ENCODE measurements at places on chromosomes 16 and 17.

DNA sequence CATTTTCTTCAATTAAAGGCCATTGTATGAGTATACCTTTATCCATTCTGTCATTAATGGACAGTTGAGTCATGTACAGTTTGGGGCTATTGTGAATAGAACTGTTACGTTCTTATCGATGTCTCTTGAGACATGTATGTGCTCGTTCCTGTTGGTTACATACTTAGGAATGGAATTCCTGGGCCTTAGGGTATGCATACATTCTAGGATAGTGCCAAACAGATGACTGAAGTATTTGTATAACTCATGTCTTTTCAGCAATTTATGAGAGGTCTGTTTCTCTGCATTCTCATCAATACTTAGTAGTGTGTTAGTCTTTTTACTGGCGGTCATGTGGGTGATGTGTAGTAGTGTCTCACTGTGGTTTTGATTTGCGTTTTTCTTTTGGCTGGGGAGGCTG is 81.2 kb downstream of the USP22 start:
- peak; percentile 38 for DNase-seq

- no peak for DNase-seq
These were observed at the start of gene PERCC1 for GRCh38 chr16:1430759-1431496. PERCC1 (plus strand) TSS chr16:1431078; CDS start chr16:1432594, 1,516 bp downstream.

- no peak for DNase-seq
These were observed 338.0 kb downstream of the WWOX start for GRCh38 chr16:78437352-78437968.

GRCh38 chr16:30434852-30435251 is 5.0 kb upstream of the DCTPP1 start:
- DNase-seq: no peak

- no peak for DNase-seq
These were observed 8.1 kb downstream of the SCNN1B start for GRCh38 chr16:23310217-23310616.

DNA sequence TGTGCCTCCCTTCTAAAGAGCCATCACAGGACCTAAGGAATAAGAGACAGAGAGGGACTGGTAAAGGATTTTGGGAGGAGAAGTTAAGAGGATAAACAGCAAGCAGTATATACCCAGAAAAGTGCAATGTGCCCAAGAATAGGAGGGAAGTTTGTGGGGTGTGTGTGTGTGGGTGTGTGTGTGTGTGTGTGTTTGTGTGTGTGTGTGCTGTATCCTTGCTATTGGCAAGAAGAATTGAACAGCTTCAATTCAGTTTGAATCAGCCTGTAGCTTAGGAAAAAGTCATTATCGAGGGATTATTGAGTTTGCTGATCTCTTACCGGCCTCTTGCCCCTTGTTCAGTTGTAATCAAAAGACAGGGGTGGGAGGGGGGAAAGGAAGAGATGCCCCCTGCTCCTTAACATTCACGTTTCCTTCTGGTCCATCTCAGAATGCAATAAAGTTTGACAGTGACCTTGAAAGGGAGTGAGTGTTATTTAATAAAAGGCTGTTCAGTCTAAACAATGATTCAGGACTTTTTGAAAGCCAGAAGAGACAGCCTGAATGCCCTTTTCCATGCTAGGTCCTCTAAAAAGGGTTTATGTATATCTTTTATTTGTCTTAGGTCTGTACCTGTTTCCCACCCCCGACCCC is 23.9 kb upstream of the MAPT start:
- DNase-seq: no peak

DNA sequence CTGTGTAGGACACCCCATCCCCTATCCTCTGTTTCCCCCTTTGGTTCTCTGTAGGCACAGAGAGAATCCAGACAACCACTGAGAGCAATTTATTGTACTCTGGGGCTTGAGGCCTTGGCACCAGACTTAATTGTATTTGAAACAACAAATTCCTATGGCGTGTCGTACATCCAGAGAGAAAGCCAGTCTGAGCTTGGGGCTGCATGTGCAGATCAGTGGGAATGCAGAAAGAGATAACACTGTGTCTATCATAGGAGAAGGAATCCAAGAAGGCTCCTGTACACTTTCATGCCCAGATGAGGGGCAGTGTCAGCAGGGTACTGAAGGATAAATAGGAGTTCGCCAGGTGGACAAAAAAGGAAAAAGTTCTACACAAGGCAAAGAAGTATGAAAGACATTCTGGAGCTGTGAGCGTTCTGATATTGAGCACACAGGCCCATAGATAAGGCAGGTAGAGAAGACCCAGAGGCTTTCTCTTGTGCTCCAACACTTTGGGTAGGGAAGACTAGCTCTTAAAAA is 22.0 kb upstream of the IL4R start:
- no peak for DNase-seq

DNA sequence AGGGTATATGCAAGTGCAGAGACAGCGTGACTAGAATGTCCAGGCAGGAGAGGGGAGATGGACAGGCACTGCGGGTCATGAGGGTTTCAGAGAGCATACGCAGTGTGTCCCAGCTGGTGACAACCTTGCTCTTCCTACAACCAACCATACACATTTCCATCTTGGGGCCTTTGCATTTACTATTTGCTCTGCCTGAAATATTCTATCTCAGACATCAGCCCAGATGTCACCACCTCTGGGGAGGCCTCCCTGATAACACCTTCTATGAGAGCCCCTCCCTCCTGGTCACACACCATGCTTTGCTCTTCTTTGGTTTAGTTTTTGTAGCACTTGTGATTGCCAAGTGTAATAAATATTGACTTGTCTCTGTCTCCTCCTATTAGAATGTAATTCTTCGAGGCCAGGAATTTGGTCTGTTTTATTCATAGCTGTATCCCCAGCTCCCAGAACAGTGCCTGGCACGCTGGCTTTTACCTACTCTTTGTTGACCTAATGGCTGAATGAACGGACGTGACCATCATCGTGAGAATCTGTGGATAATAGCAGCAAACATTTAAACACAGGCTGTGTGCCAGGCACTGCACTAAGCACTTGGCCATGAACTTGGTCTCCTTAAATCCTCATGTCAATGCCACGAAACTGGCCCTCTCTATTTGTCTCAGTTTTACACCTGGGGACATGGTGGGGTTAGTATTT is 51.9 kb downstream of the PLCG2 start:
- DNase-seq: no peak

GRCh38 chr16:85428168-85428898 is 184.8 kb upstream of the GSE1 start:
- DNase-seq: no peak

DNA sequence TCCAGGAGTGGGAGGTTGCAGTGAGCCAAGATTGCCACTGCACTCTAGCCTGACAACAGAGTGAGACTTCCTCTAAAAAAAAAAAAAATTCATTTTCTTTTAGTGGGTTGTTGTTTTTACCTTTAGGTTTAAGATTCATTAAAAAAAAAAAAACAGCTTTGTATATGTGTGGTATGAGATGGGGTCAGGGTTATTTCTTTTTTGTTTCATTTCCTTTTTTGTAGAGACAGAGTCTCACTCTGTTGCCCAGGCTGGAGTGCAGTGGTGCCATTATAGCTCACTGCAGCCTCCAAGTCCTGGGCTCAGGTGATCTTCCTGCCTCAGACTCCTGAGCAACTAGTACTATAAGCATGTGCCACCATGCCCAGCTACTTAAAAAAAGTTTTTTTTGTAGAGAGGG is 47.0 kb downstream of the BCAS3 start:
- DNase-seq: no peak

- DNase-seq: no peak
These were observed 120.4 kb downstream of the CBLN1 start for GRCh38 chr16:49161191-49161590.

DNA sequence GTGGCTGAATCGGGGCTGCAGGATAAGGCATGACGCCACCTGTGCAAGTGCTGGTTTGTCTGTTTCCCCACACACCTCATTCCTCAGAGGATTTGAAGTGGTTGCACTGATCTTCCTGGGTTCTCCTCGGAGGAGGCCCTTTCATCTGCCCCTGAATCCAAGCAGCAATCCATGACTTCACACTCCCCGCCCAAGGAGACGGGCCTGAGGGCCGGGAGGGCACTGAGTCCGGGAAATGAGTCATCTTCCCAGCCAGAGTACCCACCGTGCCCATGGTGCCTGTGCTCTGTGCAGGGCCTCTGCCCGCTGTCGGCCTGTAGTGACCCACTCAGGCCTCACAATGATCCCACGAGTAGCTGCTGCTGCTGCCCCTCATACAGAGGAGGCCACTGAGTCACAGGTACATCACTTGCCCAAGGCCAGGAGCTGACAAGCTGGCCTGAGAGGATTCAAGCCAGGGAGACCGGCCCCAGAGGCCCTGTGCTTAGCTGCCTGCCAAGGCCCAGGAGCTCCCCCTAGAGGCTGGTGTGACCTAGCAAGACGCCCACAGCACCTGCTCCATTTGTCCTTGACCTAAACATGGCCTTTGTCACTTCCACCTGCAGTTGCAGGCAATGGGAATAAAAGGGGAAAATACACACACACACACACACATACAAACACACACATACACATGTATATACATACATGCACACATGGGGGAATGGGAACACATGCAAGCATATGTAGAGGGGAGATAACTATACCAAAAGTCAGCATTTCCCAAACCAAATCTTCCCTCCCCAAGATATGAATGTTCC is 240.0 kb downstream of the C16orf95 start:
- peak; percentile 23 for DNase-seq

GRCh38 chr16:69865701-69866100 is 85.4 kb upstream of the CLEC18A start:
- no peak for DNase-seq

GRCh38 chr16:10200637-10201586 is 18.7 kb upstream of the GRIN2A start:
- DNase-seq: no peak

DNA sequence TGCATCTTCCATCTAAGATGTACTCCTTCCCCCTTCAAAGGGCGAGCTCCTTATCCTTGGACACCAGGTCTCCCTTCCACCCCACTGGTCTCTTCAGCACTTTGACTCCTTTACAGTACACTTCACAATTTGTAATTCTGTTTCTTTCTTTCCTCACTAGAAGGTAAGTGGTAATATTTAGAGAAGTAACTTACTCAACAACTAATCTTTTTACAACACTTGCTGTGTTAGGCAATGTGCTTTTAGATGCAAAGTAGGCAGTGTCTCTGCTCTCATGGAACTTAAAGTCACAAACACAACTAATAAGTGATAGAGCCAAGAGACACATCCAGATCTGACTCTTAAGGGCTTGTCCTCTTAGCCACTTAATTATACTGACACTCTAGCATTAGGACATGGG is 6.4 kb downstream of the SIAH1 start:
- no peak for DNase-seq

- DNase-seq: no peak
These were observed 6.5 kb downstream of the GRB7 start for GRCh38 chr17:39744075-39744835.

- no peak for DNase-seq
These were observed 67.9 kb downstream of the CEP95 start for GRCh38 chr17:64574646-64575045.

DNA sequence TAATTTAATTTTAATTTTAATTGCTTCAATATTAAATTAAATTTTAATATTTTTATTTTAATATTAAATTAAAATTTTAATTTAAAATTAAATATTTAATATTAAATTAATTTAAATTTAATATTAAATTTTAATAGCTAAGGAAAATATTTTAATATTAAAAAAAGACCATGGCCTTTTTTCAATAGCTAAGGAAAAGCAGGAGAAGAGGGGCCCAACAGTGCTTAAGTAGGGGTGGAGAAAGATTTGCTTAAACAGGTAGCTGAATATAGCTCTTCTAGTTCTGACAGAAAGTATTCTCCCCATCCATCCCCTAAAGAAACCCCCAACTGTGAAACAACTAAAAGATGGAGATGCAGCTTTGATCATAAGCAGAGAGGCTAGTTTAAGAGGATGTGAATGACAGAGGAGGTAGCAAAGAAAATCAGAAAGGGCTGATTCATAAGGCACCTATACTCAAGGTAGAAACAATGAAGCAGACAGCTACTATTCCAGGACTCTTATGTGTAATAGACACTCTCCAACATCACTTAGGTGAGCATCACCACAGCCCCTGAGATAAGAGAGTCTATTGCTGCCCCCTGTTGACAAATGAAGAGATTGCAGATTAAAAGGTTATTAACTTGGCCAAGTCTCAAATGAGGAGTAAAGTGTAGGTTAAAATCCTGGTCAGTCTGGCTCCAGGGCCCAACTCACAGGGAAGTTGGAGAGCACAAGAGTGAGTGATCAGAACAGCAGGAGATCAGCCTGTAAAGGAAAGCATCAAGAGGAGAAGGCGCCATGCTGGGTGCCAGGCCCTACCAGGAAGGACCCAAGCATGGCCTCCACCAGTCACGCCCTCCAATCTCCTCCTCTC is 7.8 kb upstream of the RNASEK start:
- DNase-seq: peak; percentile 43

- DNase-seq: no peak
These were observed 1.5 kb downstream of the ITGAL start for GRCh38 chr16:30474074-30474452.

DNA sequence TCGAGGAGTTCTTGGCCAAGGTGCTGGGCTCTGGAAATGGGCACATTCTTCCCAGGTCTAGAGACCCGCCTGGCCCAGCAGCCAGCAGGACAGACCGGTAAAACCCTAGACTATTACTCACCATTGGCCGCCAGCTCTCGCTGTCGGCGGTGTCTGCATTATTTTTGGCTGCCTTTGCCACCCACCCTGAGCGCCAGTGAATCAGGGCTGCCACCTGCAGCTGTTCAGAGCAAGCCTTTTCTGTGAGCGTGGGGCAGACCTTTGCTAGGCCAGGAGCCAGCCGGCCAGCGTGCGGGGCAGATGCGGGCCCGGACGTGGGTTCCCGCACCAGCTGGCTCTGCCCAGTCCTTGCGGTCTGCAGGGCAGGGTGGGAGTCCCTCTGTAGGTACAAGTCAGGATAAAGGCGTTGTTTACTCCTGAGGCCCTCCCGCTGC is 15.8 kb upstream of the CLEC18A start:
- no peak for DNase-seq

- DNase-seq: no peak
These were observed 28.6 kb downstream of the MAP2K6 start for GRCh38 chr17:69443138-69443537.

DNA sequence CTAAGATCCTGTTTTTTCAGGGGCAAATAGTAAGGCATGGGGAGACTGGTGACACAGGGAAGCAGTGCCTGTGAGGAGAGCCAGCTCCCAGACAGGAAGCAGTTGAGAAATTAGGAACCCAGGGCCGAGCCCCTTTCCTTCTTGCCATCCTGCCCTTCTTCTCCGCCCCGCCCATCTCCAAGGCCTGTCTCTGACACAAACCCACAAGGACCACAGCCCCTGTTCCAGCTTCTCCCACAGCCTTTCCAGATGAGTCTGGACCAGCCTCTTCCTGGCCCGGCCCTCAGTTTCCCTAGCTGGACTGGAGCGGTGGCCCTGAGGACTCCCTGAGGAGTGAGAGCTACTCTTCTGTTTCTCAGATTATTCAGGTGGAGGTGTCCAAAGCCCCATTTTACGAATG is 9.9 kb downstream of the CCDC102A start:
- DNase-seq: no peak

DNA sequence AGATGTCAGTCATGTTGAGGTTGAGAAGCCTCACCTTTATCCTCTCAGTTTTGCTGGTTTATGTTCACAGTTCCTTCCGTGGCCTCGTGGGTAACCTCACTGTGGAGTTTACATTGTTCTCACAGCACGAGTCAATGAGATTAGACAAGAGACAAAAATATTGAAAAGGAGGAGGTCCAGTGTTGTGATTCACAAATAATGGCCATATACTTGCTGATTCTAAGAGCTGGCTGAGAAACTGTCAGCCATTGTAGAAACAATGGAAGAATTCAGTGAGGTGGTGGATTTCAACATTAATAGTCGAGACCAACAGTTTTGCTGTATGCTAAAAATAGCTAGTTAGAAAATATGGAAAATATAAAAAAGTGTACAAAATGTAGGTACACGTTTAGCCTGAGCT is 176.4 kb upstream of the WSCD1 start:
- no peak for DNase-seq

All from fibroblast of the conjunctiva (primary cell).